ENCODE measurements at places on chromosomes 2 and 18.

DNA sequence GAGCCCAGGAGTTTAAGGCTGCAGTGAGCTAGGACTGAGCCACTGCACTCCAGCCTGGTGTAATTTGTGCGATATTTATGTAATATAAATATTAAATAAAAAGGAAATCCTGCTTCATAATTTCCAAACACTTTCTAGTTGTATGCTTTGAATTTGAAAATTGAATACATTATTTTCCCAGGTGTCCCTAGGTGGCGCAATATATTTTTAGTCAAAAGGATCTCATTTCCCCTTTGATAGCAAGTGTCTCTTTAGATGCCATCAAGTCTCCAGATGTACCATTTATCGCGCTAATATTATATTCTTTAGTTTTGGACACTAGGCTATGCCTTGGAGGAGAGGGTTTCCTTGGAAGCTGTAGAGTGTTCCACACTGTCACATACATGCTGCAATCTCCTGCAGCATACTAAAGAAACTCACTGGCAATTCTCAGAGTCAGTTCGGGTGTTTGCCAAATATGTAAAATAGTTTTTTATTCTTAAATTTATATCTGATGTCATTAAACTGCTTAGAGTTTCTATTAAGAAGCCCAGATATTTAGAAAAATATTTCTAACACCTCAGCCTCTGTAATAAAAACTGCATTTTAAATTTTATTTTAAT is 5.6 kb upstream of the WDR7 start:
- peak; percentile 12 for DNase-seq

DNA sequence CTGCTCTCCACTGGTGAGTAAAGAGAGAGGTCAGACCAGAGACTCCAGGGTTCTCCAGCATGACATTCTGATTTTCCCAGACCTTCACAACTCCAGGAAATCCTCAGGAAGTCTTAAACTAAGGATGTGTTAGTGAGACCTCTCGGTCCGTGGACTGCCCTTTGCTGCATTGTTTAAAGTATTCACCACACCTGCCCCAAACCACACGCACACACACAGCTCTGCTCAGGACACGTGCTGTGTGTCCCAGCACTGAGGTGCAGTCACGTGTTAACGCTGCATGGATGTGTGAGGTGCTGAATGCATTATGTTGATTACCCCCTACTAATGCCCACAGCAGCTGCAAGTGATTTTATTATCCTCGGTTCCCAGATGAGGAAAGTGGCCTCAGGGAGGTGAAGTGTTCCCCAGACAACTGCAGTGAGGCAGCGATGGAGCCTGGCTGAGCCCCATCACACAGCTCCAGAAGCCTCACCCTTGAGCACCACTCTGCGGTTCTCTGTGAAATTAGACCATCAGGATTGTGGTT is 68.4 kb downstream of the TRAPPC12 start:
- no peak overlapping the region for H3K27ac ChIP-seq
- H3K36me3 ChIP-seq, result peaks cover 4% of the 10 kb centered on the region
- DNase-seq, result no peak
- no peak overlapping the region for H3K4me3 ChIP-seq

DNA sequence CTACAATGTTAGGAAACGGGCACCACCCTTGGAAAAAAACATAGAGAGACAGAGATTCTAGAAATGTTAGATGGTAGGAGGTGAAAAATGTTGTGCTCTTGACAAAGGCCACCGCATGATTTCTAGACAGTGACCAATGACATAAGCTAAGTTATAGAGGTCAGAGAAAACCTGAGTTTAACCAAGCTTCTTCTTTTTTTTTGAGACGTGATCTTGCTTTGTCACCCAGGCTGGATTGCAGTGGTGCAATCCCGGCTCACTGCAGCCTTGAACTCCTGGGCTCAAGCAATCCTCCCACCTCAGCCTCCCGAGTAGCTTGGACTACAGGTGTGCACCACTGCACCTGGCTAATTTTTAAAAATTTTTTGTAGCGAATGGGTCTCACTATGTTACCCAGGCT is 13.0 kb downstream of the FER1L5 start:
- H3K27ac ChIP-seq, result no peak overlapping the region
- H3K4me3 ChIP-seq, result no peak overlapping the region
- H3K36me3 ChIP-seq, result no peaks in the 10 kb centered on the region
- no peak for DNase-seq
- no peaks in the 10 kb centered on the region for H3K4me1 ChIP-seq

GRCh38 chr2:12007282-12007681 is 260.9 kb downstream of the LPIN1 start:
- DNase-seq, result no peak
- no peaks in the 10 kb centered on the region for H3K36me3 ChIP-seq
- H3K27ac ChIP-seq, result no peak overlapping the region
- no peaks in the 10 kb centered on the region for H3K4me1 ChIP-seq
- no peaks in the 10 kb centered on the region for H3K27me3 ChIP-seq

DNA sequence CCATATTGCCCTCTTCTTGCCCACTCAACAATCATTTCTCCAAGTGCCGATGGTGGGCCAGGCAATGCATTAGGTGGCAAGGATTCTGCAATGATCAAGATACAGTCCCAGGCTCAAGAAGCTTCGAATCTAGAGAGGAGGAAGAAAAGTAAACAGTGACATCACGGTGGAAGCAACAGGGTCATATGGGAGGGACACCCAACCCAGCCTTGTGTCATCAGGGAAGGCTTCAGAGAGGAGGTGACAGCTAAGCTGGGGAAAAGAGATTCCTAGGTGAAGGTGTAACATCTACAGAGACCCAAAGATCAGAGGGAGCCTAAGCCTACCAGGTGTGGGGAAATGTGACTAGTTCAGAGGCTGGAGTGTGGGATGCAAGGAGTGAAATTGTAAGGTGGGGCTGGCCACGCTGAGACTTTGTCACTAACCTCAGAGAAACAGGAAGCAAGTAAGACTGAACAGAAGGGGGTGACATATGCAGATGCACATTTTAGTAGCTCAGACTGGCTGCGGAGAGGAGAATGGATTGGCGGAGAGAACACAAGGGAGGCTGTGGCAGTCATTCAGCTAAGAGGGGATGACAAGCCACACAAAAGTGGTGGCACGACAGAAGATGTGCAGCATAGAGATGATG is 104.9 kb downstream of the ANKRD44 start:
- no peak overlapping the region for H3K27ac ChIP-seq
- H3K4me1 ChIP-seq, result no peaks in the 10 kb centered on the region
- no peaks in the 10 kb centered on the region for H3K36me3 ChIP-seq
- no peak for DNase-seq
- H3K27me3 ChIP-seq, result no peaks in the 10 kb centered on the region

DNA sequence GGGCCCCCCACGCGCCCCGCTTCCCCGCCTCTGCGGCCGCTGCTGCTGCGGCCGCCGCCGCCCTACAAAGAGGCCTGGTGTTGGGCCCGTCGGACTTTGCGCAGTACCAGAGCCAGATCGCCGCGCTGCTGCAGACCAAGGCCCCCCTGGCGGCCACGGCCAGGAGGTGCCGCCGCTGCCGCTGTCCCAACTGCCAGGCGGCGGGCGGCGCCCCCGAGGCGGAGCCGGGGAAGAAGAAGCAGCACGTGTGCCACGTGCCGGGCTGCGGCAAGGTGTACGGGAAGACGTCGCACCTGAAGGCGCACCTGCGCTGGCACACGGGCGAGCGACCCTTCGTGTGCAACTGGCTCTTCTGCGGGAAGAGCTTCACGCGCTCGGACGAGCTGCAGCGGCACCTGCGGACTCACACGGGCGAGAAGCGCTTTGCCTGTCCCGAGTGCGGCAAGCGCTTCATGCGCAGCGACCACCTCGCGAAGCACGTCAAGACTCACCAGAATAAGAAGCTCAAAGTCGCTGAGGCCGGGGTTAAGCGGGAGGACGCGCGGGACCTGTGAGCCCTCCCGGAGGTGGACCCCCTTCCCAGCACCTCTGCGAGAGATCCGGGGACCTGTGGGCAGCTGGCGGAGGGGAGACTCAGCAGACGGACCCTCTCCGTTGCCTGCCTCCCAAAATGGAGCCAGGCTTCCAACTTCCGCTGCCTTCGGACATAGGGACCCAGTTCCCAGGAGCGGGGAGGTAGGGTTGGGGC is 1.9 kb downstream of the SP5 start:
- H3K27me3 ChIP-seq, result peaks cover 55% of the 10 kb centered on the region
- no peaks in the 10 kb centered on the region for H3K36me3 ChIP-seq
- H3K27ac ChIP-seq, result no peak overlapping the region

DNA sequence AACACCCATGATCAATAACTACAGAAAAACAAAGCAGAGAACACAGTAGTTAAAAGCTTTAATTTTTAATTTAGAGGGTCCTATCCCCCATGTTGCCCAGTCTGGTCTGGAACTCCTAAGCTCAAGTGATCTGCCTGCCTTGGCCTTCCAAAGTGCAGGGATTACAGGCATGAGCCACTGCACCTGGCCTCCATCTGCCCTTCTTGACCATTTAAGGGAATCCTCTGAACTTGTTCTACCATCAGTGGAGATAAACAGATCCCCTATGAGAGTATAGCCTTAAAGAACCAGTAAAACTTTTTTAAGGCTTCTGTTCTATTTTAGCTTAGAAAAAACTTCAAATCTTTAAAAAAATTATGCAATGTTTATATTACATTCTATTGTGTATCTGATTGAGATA is 13.5 kb upstream of the ATP5MC3 start:
- no peak for DNase-seq
- H3K27ac ChIP-seq, result no peak overlapping the region
- no peaks in the 10 kb centered on the region for H3K27me3 ChIP-seq
- no peak overlapping the region for H3K4me3 ChIP-seq
- no peaks in the 10 kb centered on the region for H3K36me3 ChIP-seq
